KBM-7 (cell line): ENCODE measurements at places on chromosomes 4 and X.

- DNase-seq: no peak
Observed at GRCh38 chr4:7638984-7639789, 204.5 kb upstream of the PSAPL1 start.

- no peak for DNase-seq
Observed at GRCh38 chrX:56615282-56615681, 51.9 kb downstream of the UBQLN2 start.

DNA sequence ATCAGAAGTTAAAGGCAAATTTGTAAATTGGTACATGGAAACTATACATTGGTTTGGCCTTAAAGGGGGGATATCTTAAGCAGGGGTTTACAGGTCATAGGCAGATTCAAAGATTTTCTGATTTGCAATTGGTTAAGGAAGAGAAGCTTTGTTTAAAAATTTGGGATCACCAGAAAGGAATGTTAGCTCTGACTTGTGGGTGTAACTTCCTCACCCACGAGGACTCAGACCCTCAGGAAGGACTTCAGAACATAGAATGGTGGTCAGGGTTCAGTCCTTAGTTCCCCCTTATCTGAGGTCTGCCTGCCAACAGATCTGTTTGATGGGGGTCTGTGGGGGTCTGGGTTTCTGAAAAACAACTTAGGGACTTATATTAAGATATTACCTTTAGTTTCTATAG, 427.4 kb upstream of the DIPK2B start:
- DNase-seq: no peak

DNA sequence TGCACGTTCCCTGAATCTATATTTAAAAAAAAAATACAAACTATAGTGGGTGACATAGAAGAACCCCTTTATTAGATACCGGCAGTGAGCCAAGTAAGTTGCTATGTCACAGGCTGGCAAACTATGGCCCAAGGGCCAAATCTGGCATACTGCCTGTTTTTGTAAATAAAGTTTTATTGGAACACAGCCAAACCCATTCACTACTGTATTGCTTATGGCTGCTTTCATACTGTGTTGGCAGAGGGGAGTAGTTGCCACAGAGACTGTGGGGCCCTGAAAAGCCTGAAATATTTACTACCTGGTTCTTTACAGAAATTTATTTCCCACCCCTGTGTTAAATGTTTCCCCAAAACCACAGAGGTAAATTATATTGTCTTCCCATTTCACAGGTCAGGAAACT, 71.2 kb upstream of the EGFL6 start:
- no peak for DNase-seq

- DNase-seq: peak; percentile 51
Observed at GRCh38 chrX:35699642-35700041, 98.5 kb upstream of the MAGEB16 start.

DNA sequence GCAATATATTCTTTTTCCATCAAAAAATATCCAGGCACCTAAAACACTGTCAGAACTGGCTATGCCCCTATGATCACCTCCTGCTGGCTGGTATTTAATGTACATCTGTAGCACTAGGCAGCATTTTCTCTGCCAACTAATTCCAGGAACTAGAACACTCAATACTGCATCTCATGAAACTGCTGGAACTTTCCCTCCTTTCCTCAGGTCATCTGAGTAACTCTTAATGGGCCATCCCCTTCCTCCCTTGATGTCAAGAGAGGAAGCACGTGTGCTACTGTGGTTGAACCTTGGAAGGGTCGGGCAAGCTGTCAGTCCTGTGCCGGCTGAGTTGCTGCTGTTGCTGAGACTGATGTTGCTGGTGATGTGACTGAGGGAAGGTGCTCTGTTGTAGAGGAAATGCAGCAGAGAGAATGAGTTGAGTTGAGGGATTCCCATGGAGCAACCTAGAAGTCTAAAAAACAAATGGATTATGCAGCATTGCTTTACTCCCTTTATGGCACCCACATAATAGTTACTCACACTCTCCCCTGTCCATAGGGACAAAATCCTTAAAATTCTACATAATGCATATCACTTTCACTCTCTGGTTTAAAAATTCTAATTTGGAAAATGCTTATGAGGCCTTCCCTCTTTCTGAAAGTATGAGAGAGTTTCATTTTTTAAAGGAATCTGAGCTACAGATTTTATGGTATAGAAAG, 39.5 kb downstream of the TMEM165 start:
- peak; percentile 70 for DNase-seq

DNA sequence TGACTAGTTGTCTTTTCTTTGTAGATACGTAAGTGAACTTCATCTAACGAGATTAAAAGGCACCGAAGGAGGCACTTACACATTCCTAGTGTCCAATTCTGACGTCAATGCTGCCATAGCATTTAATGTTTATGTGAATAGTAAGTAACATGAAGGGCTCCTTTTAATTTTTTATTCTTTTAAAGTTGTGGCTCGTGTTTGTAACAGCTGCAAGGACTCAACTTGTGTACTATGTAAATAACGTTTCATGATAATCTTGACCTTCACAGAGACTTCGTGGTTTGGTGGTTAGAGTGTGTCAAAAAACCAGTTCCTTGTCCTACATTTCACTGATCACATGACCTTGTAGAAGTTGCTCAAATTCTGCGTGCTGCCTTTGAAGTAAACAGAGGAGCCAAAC, 51.6 kb downstream of the KIT start:
- peak; percentile 15 for DNase-seq

- DNase-seq: peak; percentile 88
Observed at GRCh38 chr4:77734928-77735327, 84.2 kb downstream of the CNOT6L start.

GRCh38 chrX:153244767-153245166, 65.7 kb downstream of the MAGEA1 start:
- DNase-seq: no peak

DNA sequence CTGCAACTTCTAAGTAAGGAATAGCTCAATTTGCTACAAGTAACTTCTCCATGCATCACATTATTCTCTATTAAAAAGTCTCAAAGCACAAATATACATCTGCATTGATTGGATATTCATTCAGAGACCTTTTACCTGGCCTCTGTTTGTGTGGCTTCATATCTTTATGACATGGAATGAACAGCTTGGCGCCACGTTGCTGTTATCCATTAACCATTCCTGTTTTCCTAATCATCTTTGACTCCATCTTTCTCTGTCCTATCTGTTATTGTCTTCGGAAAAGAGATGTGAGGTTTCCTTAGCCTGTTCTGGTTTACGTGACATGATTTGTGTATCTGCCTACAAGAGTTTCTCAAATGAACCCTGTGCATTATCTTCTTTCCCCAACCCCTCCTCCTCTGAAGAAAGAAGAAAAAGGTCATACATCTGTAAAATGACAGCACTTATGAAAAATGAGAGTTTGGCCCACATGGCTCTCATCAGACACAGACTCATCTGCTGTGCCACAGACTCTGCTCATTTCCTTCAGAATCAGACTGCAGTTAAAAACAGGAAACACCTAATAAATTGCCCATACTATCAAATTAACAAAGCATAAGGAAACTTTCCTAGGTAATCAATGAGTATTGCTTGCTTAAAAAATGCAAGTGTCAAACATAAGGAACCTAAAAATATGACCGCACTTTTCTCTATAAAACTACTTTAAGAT, 347.6 kb upstream of the FAM241A start:
- DNase-seq: no peak

DNA sequence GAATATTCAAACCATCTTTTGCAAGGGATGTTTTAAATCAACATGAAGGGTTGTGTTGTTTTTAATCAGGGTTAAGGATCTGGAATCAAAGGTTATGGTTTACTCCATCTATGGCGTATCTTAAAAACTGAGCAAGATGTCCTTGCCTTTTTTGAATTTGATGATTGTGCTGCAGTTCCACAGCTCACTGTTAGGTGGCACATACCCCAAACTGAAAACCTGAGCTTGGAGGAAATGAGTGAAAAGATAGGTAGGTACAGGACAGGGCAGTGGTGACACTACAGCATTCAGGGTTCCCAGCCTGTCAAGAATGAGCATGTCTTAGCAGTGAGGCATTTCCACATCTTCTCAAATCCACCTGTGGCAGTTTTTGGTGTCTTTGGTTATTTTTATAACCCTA, 13.1 kb upstream of the EOLA1 start:
- DNase-seq: peak; percentile 76

DNA sequence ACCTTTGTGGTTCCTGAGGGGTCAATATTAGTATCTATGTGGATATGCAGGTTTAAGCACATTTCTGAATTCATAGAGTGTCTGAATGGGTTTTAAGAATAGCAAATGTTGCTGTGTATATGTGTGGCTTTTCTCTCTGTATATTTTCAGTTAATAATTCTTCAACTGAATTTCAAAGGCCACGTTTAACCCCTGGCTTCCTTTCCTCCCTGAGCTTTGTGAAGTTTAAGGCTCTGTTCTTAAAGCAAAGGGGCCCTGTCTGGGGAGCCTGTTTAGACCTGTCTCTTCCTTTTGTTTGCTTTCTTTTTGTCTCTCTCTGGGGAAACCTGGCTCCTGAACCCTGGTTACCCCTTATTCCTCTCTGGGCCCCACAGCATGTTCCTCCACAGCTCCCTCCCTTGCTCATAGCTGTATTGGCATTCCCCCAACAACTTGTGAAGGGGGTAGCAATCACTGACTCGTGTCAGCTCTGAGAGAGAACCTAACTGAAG, 139.1 kb downstream of the COL4A6 start:
- DNase-seq: no peak

DNA sequence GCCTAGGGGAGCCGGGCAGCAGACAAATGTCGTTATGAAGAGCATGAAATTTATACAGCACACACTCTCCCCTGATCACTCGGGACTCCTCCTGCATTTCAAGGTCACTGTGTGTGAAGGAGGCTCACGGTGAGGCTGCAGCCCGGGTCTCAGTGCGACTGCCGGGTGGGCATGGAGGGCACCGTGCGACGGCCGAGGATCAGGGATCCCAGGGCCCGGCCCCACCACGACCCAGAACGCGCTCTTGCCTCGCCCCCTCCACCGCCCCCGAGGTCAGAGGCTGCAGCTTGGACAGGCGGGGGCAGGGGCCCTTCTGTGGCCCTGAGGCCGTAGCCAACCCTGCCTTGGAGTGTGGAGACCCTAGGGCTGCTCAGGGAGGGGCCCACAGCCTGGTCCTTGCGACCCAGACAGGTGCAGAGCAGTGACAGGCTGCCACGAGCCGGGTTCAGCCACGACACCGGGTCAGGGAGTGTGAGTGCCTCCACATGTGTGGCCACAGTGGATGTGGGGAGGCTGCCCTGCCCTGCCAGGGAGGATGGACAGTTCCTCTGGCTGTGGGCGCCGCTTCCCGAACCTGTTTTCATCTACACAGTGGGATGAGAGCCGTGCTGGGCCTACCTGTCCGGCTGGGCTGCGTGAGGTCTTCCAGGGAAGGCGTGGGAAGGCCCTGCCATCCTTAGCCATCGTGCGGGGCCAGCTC, 89.3 kb upstream of the NKX1-1 start:
- no peak for DNase-seq

DNA sequence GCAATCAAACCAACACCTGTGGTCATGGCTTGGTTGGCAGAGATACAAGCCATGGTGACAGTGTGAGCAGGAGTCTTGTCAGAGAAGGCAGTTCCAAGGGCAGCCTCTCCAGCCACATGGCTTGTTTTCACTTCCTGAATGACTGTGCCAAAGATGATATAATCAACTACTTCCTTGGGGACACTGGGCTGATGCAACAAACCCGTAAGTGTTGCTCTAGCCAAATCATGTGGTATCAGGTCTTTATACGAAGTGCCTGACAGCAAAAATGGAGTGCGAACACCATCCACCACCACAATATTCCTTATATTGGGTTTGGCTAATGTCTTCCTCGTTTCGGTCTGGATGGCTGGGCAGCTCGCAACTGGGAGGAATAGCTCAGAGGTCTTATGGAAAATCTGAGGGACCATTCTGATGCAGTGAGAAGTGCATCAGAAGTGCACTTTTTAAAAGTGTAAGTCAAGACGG, 922.0 kb downstream of the NLGN4X start:
- peak; percentile 3 for DNase-seq

DNA sequence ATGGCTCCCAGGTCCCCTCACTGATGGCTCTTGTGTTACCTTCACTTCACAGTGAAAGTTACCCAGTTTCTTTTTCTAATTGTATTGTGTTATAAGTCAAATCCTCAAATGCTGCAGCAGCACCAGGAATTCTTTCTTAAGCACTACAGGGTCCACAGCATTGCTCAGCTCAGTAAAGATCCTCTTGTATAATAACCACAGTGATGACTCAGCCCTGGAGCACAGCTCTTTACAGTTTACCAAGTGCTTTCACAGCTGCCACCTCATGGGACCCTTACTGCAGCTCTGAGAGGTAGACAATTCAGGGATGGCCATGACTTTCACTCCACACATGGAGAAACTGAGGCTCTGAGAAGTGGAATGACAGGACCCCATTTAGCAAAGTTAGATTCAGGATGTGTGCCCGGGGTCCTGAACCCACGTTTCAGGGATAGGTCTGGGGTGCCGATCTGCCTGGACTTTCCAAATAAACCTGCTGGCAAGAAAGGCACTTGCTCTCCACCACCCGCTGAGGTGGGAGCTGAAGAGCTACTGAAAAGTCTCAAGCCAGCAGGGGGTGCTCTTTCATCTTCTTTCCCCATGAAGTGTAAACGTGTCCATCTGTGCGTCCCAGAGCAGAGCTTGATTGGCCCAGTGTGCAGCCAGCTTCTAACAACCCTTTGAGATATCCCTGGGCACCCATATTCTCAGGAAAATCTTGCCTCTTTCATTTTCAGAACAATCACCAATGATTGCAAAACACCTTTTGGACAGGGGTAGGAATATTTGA, 35.7 kb upstream of the GABRQ start:
- DNase-seq: peak; percentile 20

GRCh38 chr4:80423553-80424224, 88.2 kb downstream of the CFAP299 start:
- DNase-seq: no peak

- DNase-seq: no peak
Observed at GRCh38 chrX:47146121-47146935, 1.3 kb downstream of the RBM10 start.

- no peak for DNase-seq
Observed at GRCh38 chrX:96683997-96684338, 674 bp upstream of the DIAPH2 start.

- peak; percentile 48 for DNase-seq
Observed at GRCh38 chr4:128565565-128566186, 243.8 kb upstream of the JADE1 start.

DNA sequence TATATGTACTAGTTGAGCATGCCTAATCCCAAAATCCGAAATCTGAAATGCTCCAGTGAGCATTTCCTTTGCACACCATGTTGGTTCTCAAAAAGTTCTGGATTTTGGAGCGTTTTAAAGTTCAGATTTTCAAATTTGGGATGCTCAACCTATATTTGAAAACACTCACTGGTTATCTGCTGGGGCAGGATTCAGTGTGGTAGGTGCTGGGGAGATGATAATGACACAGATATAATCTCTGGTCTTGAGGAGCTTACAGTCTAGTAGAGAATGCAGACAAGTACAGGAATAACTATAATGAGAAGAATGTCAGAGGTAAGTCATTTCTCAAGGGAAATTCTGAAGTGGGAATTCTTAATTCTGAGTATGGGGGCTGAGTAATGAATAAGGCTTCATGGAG, 59.4 kb upstream of the CITED1 start:
- DNase-seq: no peak
